ENCODE measurements at places on chromosomes 12 and 14.

- DNase-seq: peak; percentile 31
Measured at GRCh38 chr14:61566537-61567225, 128.6 kb upstream of the HIF1A start.

- no peak for DNase-seq
Measured at GRCh38 chr12:104567832-104568486, 111.2 kb downstream of the CHST11 start.

DNA sequence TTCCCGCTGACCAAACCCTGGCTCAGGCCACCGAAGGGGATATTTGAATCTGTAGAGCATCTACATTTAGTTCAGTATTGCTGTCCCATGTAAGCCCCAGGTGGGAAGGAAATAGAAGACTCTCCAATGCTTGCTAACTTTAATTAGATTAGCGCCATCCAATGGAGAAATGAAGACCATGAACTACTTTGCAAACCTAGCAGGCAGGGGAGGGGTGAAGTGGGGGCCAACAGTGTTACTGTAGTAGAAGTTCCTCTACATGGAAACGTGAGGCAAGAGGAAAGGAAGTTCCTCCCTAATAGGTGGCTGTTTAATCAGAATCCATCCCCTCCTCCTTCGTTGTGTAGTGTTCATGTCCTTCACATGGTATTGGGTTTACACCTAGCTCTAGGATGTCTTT is 9.3 kb upstream of the DENND5B start:
- no peak for DNase-seq

GRCh38 chr14:105030836-105031396 is 10.0 kb upstream of the CDCA4 start:
- DNase-seq: no peak

DNA sequence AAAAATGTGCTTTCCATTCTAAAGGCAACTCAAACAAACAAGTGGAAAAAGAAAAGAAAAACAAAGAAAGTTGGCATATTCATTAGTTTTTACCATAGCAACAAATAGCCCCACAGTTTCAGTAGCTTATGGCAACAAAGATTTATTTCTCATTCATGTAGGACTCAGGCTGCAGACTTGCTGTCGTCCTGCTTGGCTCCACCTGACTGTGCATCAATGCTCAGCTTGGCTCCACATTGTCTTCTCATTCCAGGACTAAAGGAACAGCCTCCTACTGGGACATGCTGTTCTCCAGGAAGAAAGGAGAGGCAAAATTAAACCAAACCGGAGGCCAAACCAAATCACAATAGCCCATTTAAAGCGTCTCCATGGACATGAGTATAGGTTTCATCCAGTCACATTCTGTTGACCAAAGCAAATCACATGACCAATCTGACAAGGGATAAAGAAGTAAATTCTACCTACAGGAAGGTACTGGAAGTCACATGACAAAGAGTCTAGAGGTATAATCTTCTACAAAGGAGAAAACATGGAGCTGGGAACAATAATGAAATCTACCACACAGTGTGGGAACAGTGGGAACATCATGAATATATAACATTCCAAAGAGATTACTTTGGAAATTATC is 222.5 kb downstream of the PIK3C2G start:
- no peak for DNase-seq

Measured in ACHN (cell line).